ENCODE measurements at places on chromosomes 7 and 10. TPM values are rescaled to one million over a fixed set of nuclear protein-coding genes. Genes with fewer than 3 reads are reported as not detected.

EIF4H gene
- total RNA-seq: 315 TPM

GRCh38 chr10:78381107-78381506 lies 347.4 kb downstream of the RPS24 start:
- no peak for DNase-seq

GRCh38 chr10:60182691-60183090 lies 207.0 kb downstream of the ANK3 start:
- no peak for DNase-seq

DNA sequence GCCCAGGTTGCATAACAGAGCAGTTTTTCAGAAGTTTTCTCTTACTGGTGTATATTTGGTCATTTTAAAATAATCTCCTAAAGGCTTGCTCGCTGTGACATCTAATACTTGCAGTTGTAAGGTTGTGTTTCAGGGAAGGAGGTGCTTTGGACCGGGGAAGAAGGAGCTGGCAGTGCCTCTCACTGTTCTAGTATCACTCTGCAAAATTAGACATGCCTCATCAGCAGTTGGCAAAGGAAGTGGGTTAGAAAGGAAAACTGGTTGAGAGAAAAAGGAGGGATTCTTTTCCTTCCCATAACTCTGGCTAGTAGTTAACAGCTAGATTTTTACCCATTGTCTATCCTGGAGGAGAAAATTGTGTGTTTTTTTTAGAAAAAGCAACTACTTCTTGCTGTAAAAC lies 34.8 kb downstream of the CUL1 start:
- no peak for DNase-seq

DNA sequence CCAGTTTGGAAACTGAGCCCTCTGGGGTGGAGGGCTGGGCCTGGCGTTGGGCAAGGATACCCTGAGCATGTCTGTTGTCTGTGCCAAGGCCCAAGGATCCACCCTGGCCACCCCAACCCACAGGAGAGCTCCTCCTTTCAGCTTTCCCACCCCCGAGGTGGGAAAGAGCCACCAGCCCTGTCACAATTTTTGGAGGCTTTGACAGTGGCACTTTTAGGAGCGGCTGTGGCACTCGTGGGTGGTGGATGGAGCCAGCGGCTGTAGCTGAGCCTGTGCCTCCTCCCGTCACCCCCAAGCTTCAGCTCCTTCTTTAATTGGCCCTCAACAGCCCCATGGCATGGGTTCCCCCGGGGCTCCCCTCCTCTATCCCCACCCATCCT lies 18.2 kb upstream of the ZNF862 start:
- DNase-seq: no peak

- no peak for DNase-seq
These were observed 66.1 kb upstream of the KAT6B start for GRCh38 chr10:74760086-74760979.

GRCh38 chr10:107915215-107915610 lies 750.7 kb upstream of the SORCS1 start:
- no peak for DNase-seq

GRCh38 chr7:73742753-73743641 lies 4.4 kb upstream of the ABHD11 start:
- DNase-seq: peak; percentile 97

GRCh38 chr7:94294471-94295131 lies 100.1 kb upstream of the COL1A2 start:
- no peak for DNase-seq

DNAJB6 gene
- 137 TPM for total RNA-seq

- DNase-seq: no peak
These were observed 34.5 kb upstream of the EGR2 start for GRCh38 chr10:62850646-62851045.

HILPDA gene
- 22.8 TPM for total RNA-seq
